ENCODE measurements at places on chromosomes 2 and 18.

DNA sequence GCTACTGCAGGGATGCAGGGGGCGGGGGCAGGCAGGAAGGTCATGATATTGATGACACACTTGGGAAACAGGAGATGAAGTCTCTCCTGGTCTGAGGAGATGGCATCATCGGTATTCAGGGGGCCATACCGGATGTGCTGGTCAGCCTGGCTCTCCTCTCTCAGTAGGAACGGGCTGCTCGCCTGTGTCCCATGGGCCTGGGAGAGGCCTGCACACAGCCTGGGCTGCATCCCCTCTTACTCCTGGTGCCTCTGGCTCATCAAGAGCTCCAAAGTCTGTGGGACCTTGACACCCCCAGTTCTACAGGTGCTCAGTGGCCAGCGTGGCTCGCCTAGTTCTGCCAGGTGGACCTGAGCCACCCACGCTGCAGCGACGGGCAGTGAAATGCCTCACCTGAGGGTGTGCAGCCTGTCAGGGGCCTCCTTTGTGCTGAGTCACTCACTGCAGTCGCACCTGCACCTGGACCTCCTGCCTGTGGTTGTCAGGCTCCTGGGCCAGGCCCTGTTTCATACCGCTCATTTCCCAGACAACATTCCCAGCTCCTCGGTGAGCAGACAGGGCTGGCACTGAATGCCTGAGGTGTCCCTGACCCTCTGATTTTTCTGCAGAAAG, 18.6 kb upstream of the CNDP1 start:
- no peak for DNase-seq

DNA sequence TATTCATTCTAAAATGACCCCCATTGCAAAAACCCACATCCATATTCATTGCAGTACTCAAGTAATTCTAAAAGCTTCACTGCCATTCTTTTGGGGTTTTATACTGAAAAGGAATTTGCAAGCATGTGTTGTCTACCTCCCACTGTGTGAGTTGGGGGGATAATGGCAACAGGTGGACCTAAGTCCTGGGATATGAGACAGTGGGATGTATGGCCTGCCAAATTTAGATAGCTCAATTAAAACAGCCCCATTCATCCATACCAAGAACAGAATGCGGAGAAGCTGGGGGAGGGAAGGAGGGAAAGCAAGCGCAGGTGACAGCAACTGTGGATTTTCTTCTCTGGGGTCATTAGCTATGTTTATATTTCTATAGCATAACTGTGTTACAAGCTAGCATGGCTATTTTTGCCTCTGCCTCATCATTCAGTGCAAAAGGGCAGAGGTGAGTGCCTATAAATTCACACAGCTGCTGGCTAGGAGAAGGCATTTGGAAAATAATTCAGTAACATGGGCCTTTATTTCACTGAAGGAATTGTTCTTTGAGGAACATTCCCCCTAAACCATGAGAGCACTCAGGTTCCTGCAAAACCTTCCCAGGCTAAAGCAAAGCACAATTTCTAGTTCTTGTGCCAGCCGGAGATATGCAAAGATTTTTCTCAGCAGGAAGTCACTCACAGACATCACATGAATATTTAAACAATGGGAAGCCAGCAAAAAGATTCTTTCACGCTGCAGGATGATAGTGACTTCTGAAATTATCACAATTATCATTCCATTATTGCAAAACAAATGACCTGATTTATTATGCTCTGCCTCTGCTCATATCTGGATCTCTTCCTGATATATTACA, 393.9 kb upstream of the ACVR2A start:
- DNase-seq: no peak

GRCh38 chr18:59357928-59358327, 1.1 kb downstream of the LMAN1 start:
- DNase-seq: no peak

DNA sequence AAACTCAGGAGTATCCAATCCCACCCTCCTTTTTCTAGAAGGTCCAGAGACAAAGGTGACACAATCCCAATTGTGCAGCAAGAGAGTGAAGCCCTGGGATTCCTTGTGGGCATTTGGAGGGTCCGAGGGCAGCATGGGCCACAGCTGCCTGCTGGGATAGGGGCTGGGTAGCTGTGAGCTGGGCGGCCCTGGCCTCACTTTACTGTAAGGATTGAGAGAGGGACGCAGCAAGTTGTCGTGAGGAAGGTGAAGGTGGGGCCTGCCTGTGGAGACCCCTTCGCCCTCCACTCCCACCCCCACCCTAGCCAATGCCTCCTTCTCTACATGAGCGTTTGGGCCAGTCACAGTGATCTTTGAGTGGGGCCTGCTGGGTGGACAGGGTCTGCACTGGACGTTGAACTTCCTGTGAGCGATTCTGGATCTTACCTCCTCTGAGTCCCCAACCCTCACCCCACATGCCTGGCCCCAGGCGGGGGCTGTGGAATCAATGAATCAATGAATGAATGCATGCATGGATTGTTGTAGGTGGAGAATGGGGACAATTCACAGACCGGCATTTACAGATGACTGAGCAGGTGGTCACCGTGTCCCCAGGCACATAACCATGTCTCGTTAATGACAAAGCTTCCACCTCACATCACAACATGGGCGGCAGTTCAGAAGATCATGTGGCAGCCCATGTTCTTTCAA, 107.2 kb downstream of the INHBB start:
- DNase-seq: no peak

DNA sequence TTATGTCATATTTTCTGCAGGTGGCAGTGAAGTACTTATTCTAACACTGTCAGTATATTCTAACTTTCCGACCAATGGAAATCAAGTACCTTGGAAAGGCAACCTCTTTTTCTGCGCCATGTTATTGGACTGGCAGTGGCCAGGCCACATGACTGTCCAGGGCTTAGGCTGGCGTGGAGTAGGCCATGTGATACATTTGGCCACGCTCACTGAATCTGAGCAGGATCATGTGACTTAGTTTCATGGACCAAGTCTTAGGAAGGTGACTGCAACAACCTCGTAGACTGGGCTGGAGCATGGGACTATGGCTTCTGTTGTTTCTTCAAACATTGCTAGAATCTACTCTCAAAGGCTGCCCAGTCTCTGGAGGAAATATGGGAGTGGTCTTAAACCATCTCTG, 60.4 kb upstream of the HAAO start:
- DNase-seq: no peak

- DNase-seq: no peak
These were observed 98.6 kb downstream of the SLC4A10 start for GRCh38 chr2:161722547-161723503.

DNA sequence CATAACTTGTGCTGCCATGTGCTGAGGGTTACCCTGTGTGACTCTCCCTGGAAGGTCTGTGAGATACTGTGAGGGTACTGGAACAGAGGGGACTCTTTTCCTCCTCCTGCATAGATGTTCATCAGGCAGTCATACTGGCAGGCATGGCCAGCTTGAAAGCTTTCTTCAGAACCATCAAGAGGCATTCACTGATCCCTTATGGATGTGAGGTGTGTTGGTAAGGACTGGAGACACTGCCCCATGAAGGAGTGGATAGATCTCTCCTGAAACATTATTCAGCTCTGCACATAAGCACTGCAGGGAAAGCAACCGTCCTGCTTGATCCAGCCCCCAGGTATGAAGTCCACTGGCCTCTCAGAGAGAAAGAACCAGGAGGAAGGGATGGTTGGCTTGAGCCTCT, 176.6 kb upstream of the ARL4C start:
- DNase-seq: no peak

DNA sequence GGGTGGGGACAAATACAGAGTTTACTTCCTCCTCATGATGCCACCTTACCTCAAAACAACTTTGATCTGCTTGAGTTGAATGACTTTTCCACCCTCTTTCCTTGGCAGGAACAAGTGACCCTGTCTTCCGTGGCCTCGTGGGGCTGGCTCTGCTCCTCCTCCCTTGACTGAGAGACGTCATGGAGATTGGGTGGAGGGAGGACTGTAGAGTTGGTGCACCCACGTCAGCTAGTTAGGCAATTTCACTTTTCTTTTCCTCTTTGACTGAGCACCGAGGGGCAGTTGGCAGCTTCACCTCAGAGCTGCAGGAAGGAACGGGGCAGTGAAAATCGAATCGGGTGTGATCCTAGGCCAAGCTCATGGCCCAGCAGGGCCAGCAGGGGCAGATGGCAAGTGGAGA, at the start of gene SP140:
Gene SP140 (plus strand): TSS at position 251 of the 400 bp plus-strand sequence. CDS start 109 bp downstream, at position 360.
- DNase-seq: no peak

DNA sequence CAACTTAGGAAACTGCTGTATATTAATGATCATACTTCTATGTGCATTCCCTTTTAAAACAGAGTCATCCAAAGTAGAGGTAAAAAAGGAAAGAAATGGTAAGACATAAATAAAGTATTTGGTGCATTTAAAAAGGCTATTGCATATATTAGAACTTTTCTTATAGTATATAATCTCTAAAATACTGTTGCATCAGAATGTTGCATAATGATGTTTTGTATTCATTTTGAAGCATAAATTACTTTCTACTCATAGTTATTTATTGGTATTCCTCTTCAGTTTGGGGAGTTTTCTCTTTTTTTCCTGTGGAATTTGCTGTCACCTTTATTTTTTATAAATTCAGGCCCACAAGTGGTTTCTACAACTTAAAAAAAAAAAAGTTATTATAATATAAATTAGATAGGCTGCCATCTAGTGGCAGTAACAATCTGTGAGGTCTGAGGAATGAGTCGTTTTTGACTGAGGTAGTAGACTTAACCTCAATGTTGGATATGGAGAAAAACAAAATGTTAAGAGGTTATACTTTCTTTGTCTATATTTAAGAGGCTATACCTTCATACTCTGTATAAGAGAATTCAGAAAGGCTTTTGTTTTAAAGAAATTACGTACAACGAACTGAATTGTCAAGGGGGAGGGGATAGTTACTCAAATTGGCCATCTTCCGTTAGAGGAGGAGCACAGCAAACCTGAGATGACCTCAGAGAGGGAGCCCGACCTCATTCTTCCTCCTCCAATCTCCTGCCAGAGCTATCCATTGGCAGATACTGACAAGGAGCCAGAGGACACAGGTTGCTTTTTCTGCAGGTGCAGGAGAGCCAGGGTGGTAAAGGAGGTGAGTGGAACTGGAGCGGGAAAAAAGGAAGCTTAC, 23.8 kb downstream of the ANKAR start:
- DNase-seq: no peak

DNA sequence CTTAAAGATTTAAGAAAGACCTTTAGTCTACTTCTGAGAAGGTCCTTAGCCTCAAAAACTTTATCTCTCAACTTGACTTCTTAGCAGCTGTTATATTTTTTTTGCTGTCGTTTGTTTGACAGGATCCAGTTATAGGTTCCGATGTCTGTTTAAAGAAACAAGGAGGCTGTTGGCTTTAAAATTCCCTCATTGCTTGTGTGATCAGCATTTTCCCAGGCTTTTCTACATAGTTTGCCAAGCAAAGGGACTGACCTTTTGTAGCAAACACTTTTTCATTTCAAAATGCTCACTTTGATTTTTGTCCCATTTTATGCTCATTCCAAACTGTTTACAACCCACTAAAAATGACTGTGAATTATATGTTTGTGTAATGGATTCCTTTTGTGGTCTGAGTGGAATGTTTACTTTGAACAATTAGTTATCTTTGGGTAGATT, 394.9 kb downstream of the ARHGAP15 start:
- DNase-seq: no peak

DNA sequence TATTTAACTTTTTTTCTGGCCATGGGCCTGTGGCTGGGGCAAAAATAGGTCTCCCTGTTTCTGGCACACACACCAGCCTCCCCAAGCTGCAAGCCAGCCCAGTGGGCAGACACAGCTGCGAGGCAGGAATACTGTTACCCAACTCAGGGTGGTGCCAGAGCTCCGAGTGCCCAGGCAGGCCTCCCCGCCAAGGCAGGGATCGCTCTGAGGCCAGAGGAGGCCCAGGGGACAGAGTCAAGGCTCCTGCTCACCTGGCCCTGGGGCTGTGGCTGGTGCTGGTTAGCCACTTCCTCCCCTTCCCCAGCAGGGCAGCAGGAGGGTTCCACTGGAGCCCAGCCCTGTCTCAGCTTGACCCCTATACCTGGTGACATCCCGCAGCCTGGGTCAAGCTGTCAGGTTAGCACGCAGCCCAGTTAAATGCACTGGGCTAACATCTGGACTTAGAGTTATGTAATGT, 67.1 kb upstream of the EPAS1 start:
- no peak for DNase-seq

GRCh38 chr2:138682163-138682562, 98.0 kb downstream of the NXPH2 start:
- DNase-seq: no peak

DNA sequence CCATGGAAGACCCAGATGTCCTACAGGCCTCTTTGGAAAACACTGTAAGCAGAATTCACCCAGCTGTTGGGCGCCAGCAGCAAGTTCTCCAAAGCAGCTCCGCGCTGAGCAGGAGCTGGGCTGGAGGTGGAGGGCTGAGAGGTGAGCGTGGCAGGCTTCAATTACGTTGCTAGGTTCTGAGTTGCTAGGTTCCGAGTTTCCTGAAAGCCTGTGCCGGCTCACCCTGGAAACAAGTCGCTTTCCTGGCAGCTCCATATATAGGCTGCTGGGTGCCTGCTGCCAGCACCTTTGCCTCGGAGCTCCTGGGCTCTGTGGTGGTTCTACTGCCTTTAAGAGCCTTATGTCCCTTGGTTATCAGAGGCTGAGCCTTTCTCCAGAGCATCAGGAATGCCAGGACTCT, 14.4 kb upstream of the EGR4 start:
- no peak for DNase-seq
